ENCODE measurements at places on chromosomes 12 and 14.

GRCh38 chr12:22443379-22444316 lies 100.7 kb downstream of the C2CD5 start:
- DNase-seq = peak; percentile 67

GRCh38 chr12:121780429-121780828 lies 13.1 kb downstream of the RHOF start:
- no peak for DNase-seq

DNA sequence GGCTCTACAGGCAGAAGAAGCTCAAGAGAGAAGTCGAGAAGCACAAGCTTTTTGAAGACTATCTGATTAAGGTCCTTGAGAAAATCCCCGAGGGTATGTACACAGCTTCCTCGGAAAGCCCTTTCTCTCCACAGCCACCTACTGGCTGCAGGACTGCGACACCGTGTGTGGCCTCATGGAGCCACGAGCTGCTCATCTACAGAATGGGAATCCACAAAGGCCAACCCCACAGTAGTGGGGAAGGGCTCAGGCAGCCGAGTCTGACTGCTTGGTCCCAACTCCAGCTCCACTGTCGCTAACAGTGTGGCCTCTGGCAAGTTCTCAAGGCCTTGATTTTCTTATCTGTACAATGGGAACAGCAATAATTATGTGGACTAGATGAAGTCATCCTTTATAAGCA lies 2.5 kb downstream of the CCDC197 start:
- DNase-seq = no peak

- DNase-seq = no peak
These were observed 360.9 kb downstream of the NAV3 start for GRCh38 chr12:78191611-78192010.

DNA sequence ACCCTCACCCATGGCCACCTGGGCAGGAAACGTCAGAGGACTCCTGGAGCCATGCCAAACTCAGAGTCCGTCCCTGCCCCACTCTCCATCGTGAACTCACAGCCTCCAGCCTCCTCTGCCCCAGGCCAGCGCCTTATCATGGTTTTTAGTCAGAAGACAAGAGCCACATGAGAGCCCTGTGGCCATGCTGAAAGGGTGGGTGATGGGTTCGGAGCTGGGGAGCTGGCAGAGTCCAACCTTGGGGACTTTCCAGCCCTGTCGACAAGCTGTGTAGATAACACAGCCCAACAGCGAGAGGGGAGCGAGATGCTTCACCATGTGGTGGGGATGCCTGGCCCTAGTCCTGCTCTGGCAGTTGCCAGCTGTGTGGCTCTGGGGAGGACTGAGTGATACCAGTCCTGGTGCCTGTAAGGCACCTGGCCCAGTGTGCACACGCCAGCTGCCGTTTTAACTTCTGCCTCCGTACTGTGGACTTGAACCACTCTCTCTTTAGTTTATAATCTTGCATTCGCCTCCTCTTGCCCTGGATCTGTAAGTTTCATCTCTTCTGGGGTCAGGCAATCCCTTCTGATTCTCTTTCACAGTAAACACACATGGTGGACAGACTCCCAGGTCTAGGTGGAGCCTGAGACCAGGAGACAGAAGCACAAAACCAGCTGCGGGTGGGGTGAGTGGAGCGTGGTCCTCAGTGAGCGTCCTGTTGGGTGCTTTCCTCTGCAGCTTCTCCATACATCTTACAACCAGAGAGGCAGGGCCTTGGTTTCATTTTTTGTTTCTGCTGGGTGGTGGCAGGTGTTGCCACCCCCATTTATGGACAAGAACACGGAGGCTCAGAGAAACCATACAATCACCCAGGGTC lies 55.3 kb downstream of the RIN3 start:
- DNase-seq = no peak

GRCh38 chr12:94172973-94173372 lies 24.6 kb downstream of the PLXNC1 start:
- DNase-seq = no peak

DNA sequence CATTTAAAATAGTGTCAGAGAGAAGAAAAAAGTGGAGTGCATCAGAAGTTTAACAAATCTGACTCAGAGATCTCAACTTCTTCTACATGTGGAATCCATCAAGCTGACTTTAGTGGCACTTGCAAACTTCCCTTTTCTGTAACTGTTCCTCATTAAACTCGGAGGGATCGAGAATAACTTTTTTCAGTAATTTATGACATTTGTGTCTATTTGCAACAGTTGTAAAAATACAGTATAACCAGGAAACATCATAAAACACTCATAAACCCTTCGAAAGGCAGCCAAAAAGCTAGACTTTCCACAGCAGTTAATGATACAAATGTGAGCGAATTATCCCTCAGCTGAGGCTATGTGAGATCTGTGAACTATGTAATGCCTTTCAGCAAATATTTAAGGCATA lies 1936.8 kb upstream of the SEL1L start:
- no peak for DNase-seq

GRCh38 chr12:93518725-93519124 lies 51.4 kb downstream of the MRPL42 start:
- DNase-seq = no peak

- no peak for DNase-seq
These were observed 3.4 kb downstream of the SLC6A12 start for GRCh38 chr12:210277-211141.

DNA sequence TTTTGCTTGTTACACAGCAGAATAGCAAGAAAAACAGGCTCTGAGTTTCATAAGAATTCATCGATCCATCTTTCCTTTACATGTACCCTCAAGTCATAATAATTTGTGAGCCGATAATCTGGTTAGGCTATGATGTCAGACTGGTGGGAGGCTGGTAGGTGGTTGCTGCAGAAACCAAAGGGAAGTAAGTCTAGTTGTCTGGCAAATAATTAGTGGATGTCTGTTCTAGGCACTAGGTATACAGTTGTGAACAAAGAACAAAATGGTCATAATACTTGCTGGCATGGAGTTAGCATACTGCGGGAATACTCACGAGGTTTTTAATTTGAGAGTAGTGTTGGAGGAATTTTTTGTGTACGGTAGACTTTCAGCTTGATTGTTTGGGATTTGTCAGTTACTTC lies 8.8 kb downstream of the SUSD6 start:
- no peak for DNase-seq

- no peak for DNase-seq
These were observed 200.5 kb upstream of the SFSWAP start for GRCh38 chr12:131510431-131510830.

GRCh38 chr14:95258754-95259593 lies 60.7 kb downstream of the CLMN start:
- no peak for DNase-seq

GRCh38 chr14:68675233-68675577 lies 117.7 kb downstream of the ZFP36L1 start:
- DNase-seq = no peak

- no peak for DNase-seq
These were observed 79.3 kb downstream of the UNC79 start for GRCh38 chr14:93510056-93510455.

GRCh38 chr14:93748208-93749075 lies 39.8 kb downstream of the PRIMA1 start:
- DNase-seq = no peak
